OCI-LY7 (cell line): ENCODE measurements at places on chromosomes 6 and 20.
A peak's percentile ranks its signal among the peaks of the same experiment; 100 is the strongest.

- no peak for DNase-seq
Observed at GRCh38 chr6:12328701-12329100, 38.5 kb downstream of the EDN1 start.

DNA sequence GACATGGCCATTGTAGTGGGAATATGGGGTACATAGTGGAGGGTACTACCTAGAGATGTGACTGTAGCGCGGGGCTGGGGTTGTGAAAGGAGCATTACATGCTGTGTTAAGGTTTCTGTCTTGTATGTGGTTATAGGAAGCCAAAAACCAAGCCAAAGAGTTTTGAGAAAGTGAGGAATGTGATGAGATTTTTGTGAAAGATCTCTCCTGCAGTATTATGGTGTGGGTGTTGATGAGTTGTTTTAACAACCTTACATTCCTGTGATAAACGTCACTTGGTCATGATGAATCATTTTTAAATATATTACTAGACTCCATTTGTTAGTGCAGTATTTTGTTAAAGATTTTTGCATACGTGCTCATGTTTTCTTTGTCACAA is 48.9 kb downstream of the ZFAND3 start:
- DNase-seq = no peak

GRCh38 chr6:99873084-99873483 is 120.9 kb downstream of the MCHR2 start:
- no peak for DNase-seq

DNA sequence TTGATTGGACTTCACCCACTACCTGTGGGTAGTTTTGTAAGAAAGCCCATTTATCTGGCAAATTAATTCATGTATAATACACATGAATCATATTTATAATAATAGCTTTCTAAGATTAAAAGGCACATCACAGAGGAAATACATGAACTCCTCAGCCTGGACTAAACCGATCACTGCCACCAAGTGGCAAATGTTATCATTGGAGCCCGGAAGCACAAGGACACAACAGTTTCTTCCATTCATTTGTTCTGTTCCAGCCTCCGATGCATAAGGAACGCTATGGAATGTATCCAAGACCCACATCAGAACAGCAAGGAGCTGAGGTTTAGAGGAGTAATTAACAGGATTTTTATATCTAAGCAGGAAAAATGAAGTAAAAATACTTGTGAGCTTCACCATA is 13.9 kb upstream of the IPCEF1 start:
- peak; percentile 5 for DNase-seq

- peak; percentile 16 for DNase-seq
Observed at GRCh38 chr6:156916130-156916801, 139.1 kb downstream of the ARID1B start.

GRCh38 chr6:132816660-132817059 is 2.3 kb downstream of the RPS12 start:
- DNase-seq = peak; percentile 24

GRCh38 chr20:16556301-16556700 is 16.9 kb downstream of the KIF16B start:
- DNase-seq = no peak

- peak; percentile 9 for DNase-seq
Observed at GRCh38 chr20:64254571-64255360, 782 bp upstream of the PCMTD2 start.

- DNase-seq = peak; percentile 63
Observed at GRCh38 chr20:38883081-38883980, 42.9 kb upstream of the FAM83D start.

GRCh38 chr6:139518556-139519091 is 144.2 kb upstream of the CITED2 start:
- no peak for DNase-seq

DNA sequence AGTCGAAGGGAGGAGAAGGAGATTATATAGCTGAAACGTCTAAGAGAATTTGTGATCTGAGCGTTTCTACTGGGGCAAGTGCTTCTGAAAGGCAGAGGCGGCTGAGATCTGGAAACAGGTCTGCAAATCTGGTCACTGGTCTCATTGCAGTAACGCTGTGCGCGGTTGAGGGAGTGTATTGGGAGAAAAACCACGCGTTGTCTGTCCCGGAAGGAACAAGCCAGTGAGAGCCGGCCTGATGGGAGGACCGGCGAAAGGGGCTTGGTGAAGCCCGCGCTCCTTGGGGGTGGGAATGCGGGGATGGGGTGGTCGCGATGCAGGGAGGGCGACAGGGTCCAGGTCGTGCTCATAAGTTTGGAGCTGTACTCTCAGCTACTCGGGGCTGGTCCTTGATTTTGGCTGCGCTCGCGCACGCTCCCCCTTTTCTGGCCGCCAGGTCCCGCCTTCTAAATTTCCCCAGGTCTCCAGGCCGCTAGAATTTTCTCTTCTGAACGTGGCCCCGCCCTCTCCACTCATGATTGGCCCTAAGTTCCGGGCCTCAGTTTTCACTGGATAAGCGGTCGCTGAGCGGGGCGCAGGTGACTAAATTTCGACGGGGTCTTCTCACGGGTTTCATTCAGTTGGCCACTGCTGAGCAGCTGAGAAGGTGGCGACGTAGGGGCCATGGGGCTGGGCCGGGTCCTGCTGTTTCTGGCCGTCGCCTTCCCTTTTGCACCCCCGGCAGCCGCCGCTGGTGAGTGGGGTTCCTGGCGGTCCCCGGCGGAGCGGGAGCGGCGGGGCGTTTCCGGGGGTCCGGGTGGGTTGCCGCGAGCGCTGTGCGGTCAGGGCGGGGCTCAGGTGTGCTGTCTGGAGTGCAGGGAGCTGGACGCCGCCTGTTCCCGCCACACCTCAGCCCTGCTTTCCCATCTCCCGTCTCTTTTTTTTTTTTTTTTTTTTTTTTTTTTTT is at the start of gene MICB:
Gene MICB (plus strand): TSS at position 615 of the 946 bp plus-strand sequence. CDS start 49 bp downstream, at position 664.
- DNase-seq = peak; percentile 86

- peak; percentile 81 for DNase-seq
Observed at GRCh38 chr6:26187981-26188635, 100.9 kb downstream of the HFE start.

GRCh38 chr6:18997375-18997826 is 610.3 kb downstream of the RNF144B start:
- DNase-seq = peak; percentile 57

DNA sequence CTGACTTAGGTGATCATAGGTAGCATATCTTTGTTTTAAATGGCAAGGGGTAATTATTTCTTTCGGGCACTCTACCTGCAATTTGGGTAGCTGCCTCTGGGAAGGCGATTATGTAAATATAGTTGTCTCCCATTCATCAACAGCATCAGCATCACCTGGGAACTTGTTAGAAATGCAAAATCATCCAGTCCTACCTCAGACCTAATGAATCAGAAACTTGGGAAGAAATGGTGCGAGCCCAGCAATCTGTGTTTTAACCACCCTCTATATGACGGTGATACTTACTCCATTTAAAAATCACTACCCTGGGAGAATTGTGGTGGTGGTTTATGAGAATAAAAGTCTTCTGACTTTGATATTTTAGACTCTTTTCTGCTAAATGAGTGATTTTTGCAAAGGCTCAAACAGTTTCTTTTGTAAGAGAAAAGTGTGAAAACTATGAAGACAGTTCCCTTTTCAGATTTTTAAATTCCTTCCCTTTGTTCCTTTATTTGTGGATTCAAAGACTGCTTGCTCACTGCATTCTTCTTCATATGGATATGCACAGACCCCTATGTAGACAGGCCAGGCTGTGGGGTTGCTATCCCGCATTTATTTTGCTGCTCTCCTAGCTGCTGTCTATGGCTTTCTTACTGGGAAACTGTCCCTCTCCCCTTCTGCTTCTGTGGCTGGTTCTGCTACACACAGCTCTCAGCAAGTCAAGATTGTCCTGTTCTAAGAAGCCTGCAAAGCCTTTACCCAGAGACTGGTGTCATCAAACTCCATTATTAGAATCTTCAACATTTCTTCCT is 365.3 kb downstream of the RNF144B start:
- no peak for DNase-seq

- DNase-seq = no peak
Observed at GRCh38 chr20:19275630-19276071, 63.2 kb downstream of the SLC24A3 start.

- DNase-seq = no peak
Observed at GRCh38 chr6:6614983-6615349, 26.4 kb downstream of the LY86 start.

DNA sequence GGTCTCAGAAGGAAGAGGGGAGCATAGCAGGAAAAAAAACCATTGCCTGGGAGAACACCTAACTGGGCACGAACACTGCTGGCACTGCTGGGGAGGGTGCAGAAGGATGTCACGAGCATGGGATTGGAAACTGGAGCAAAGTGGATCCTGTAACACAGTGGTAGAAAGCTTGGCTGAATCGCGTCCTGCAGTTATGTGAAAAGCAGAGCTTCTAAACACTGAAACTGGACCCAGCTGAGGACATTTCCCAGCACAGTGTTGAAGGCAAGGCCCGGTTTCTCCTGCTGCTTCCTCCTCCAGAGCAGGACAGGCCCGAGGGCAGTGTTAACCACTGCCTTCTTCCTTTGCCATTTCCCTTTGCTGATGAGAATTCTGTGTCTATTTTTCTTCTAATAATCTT is 6.7 kb downstream of the APMAP start:
- no peak for DNase-seq

DNA sequence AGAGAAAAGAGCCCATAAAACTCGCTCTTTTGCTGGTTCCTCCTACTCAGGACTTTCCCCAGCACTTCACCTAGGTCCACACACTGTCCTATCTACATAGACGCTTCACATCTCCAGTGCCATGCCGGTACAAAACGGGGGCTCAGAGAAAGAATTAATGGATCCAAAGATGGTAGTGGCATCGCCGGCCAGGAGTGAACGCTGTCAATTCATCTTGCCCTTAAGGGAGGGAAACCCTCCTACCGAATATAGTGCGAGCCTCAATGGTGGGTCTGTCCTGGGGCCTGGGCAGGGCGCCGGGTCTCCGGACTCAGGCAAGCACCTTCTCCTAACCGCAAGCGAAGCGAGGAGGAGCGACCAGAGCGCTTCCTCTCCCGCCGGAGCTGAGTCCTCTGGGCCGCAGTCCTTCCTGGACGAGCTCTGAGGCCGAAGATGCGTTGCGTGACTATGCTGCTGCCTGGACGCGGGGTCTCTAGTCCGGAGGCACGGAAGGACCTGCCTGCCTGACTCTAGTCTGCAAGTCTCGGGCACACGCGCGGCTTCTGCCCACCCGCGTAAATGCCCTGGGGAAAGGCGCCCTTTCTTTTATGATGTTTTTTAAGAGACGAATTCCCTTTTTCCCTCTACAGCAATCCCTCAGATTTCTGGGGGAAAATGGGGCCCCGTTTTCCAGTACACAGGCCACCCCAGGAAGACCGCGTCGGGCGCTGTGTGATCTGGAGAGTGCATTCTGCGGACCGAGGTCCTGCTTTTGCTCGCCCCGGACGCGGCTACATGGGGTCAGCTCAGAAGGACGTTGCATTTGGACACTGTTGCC is 100.1 kb upstream of the PRDM1 start:
- no peak for DNase-seq

GRCh38 chr20:64113444-64113775 is 6.0 kb upstream of the NPBWR2 start:
- DNase-seq = no peak

- DNase-seq = no peak
Observed at GRCh38 chr6:58073263-58073662, 755.8 kb downstream of the PRIM2 start.

- DNase-seq = no peak
Observed at GRCh38 chr20:10077081-10077471, 42.3 kb downstream of the ANKEF1 start.

- no peak for DNase-seq
Observed at GRCh38 chr6:16006681-16007080, 122.2 kb upstream of the MYLIP start.

- no peak for DNase-seq
Observed at GRCh38 chr6:87501809-87502572, 29.2 kb downstream of the SLC35A1 start.

- no peak for DNase-seq
Observed at GRCh38 chr20:50915424-50915823, 15.8 kb downstream of the ADNP start.

- DNase-seq = no peak
Observed at GRCh38 chr6:3163248-3163594, 5.9 kb upstream of the TUBB2A start.

- DNase-seq = no peak
Observed at GRCh38 chr6:7591770-7592169, 1.8 kb downstream of the SNRNP48 start.

GRCh38 chr20:17624551-17625245 is 54.8 kb downstream of the DSTN start:
- no peak for DNase-seq

DNA sequence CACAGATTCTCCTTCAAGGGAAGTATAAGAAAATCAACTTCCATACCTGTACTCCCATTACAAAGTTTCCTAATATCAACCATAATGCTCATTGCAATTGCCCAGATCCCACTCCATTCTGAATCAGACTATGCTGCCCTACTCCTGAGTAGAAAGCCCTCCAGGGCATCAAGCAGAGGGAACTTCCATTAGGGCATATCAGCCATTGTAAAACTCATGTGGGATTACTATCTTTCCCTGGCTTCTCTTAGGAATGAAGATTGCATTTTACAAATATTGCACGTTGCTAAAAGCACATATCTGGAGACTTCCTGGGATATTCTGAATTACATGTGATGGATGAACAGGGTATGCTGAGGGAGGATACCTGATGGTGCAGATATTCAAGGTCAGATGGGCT is 263.2 kb downstream of the FOXA2 start:
- DNase-seq = no peak

DNA sequence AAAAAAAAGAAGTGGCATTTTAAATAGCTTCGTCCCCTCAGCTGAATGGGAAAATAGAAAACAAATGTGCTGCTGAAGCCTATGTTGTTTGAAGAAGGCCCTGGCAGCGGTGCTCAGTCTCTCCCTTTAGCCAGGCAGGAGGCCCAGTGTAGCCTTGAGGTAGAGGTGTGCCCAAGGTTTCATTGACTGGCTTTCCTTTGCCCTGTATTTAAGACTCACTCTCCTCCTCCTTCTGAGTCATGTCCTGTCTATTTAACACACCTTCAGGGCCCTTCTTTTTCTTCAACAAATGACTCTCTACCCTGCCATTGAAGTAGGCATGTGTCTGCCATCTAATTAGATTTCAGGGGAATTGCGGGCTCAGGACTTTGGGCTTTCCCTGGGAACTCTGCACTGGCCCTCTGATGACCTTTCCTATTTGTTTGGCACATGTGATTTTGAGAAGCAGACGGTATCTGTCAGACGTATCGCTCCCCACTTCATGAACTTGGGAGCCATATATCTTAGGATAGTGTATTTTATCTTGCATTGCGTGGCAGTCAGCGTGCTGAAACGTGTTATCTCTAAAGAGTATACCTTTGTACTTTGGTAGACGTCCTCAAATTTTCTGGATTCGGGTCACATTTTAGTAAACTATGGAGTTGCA is 4.3 kb downstream of the TJAP1 start:
- no peak for DNase-seq

DNA sequence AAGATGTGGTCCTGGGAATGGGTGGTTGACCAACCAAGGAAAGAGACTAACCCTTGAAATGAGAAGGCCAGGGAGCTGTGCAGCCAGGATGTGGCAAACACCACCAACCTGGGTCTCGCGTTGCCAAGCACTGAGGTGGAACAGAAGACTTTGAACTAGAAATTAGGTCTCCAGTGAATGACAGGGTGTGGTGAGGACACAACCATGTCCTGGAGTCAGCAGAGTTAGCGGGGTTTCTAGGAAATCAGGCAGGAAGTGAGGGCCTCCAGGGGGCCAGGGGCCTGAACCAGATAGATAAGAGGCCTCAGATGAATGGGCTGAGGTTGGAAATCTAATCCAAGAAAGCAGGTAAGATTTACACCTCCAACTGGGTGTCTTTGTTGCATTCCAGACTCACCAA is 353.3 kb upstream of the ARID1B start:
- peak; percentile 48 for DNase-seq

- DNase-seq = no peak
Observed at GRCh38 chr20:56391596-56392131, 351 bp downstream of the AURKA start.
